ENCODE measurements at places on chromosomes 7 and 10.
A peak's percentile ranks its signal among the peaks of the same experiment; 100 is the strongest.

DNA sequence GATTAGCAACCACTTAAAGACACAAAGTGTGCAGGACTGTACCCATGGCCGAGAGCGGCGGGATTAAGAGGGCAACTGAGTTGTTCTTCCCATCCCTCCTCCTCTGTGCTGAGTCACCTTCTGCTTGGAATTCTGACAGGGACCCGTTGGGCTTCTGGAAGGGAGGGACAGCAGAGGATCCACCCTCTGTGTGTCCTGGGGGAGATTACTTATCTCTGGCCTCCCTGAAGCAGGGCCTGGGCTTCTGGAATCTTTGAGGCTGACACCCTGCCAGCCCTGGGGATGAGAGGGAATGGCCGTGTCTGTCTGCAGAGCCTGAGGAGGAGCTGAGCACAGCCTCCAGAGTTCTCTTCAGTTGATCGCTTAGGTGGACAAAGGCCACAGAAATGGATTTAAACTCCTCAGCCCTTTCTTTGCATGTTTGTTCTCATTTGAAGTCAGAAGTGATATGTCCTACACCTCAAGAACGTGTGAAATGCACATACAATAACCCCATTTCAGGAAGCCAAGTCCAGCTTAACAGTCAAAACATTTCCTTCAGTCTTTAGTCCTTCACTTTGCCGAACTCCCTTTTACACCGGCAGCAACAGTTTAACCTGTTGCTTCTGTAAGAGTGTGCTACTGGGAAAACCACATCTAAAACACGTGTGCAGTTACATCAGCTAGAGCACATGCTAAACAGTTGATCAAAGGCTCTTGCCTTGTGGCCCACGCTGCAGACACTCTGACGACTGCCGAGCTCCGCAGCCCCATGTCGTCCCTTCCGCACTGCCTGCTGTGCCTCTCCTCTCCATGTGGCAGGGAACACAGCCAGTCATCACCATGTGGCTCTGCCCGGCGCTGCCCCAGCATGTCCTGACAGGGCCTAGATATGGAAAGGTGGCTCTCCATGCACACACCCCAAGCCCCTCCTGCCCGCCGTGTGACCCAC, 55.7 kb downstream of the IKZF1 start:
- DNase-seq: peak; percentile 66

- DNase-seq: no peak
Measured at GRCh38 chr10:122656741-122657140, 42.9 kb downstream of the C10orf120 start.

GRCh38 chr10:3784510-3785250, at the start of gene KLF6:
Gene KLF6, minus strand, starts transcription at chr10:3785209. Its CDS starts 195 bp downstream, at chr10:3785014.
- no peak for DNase-seq

DNA sequence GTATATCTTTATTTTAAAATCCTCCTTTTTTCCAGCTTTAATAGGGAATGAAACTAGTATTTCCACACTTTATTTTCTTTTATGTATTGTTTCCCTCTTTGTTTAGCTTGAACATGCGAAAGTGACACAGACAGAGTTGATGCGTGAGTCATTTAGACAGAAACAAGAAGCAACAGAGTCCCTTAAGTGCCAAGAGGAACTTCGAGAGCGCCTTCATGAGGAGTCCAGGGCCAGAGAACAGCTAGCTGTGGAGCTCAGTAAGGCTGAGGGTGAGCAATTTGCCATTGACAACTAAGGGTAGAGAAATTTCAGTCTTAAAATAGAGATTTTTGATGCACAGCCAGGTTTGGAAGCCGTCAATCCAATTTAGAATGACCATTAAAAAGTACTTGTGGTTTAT, 73.1 kb downstream of the CYP51A1 start:
- DNase-seq: no peak

DNA sequence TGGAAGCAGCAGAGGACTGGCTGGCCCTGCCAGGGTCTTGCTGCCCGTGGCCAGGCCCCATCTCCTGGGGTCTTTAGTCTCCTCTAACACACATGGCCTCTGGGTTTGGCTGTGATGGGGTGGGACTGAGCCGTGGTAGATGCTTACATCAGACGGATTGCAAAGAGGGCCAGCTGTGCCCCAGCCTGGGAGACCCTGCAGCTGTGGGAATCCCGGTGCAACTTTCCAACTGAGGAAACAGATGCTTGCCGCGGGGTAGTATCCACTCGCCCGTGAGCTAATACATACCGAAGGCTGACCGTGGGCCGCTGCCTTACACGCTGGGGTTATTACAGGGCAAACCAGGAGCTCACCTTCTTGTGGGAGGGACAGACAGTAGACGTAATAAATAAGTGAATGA, 24.1 kb upstream of the SH2B2 start:
- DNase-seq: no peak

GRCh38 chr7:117171106-117171505, 151.8 kb downstream of the WNT2 start:
- no peak for DNase-seq

DNA sequence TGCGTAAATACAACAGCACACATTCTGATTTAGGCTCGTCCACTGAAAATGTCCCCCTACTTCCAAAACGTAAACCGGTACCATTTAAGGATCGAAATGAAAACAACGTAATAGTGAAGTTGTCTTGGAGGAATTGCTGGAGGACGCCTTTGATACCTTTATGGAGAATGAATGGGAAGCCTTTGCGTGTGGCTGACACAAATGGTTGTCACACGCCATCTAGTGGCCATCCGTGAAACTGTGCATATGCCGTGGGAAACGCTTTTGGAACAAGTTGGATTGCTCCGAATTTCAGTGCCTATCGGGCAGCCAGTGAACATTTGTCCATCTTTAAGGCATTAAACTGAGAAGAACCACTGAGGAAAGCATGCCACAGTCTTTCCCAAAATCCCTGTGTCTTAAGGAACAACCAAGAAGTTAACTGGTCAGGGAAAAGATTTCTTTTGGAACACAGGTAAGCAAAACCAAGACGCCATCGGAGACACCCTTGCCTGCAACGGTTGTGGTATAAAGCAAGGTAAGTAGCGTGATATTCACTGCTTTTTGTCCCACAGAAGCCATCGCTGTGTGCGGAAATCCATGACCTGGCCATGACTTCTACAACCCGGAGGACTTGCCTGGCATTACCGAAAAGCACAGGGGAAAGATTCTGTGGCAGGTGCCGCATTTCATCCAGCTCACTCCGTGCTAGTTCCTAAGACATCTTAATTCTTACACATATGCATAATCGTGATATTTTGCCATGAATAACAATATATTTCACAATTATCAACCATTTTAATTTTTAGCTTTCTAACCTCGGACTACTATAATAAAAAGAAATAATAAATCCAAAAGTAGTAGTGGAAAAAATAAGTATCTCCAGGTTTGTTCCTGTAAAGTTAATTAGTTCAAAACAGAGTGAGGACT, 100.6 kb downstream of the FAM204A start:
- peak; percentile 42 for DNase-seq

DNA sequence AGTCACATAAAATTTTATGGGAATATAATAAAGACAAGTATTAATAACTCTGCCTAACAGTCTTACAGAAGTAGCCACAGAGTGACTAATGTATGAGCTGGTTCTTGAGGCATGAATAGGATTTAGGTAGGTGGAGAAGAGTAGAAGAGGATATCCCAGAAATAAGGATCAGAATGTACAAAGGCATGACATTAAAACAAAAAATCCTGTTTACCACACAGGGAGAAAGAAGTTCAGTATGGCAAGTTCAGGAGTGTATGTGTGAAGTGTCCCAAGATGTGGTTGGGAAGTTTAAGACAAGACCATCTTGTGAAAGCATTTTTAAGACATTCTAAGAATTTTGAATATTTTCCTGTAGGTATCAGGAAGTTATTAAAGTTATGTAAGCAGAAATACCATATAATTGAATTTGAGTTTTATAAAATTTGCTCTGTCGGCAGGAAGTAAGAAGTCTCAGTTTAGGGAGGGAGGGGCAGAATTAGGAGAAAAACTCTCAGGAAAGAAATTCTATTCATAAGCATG, 64.7 kb upstream of the CAV2 start:
- DNase-seq: no peak

- DNase-seq: no peak
Measured at GRCh38 chr10:69878038-69878437, 76.3 kb downstream of the COL13A1 start.

GRCh38 chr10:52895059-52895458, 122.5 kb upstream of the MBL2 start:
- DNase-seq: no peak

DNA sequence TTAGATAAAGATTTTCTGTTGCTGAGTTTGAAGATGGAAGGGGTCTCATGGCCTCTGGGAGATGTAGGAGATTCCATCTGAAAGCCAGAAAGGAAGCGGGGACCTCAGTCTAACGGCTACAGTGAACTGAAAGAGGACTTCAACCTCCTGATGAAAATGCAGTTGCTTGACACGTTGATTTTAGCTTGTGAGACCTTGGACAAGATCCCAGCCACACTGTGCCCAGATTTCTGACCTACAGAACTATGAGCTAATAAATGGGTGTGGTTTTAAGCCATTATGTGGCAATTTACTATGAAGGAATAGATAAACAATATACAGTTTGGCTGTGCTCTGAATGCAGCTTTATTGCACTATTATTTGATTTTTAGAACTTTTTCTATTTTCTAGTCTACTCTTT, 342.3 kb upstream of the SEMA3D start:
- DNase-seq: no peak

GRCh38 chr10:113849946-113850345, 3.9 kb downstream of the DCLRE1A start:
- DNase-seq: no peak

- DNase-seq: no peak
Measured at GRCh38 chr7:69674701-69675182, 76.5 kb downstream of the AUTS2 start.

DNA sequence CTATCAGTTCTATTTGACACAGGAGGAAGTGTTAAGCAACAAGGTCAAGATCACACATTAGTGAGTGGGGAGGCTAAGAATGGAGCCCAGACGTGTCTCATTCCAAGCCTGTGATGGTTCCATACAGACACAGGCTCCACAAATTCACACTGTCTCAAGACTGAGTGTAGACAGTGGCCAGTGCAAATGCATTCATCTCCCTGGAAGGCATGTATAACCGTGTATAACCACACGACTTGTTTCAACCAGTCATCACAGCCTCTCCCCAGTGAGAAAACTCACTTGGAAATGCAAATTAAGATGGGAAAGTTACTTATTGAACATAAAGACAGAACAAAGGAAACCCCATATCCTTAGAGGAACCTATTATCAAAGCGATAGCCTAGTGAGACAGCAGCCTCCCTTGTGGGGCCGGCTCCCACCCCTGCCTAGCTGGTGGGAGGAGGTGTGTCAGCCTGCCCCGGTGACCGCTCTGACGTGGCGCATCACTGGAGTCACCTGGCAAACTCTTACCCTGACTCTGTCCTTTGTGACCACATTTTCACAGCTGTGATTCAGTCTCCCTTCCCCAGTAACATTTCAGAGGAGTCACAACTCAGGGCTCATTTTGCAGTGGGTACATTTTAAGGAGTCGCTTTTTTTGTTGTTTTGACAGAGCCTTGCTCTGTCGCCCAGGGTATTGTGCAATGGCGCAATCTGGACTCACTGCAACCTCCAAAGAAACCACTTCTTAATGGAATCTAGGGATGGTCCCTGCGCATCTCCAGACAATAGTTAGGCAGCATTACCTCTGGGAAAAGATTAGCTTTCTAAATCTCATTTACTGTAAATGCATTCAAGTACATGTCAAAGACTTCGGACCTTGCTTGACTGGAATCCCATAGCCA, 126.6 kb upstream of the PARD3 start:
- DNase-seq: no peak

- no peak for DNase-seq
Measured at GRCh38 chr10:121608469-121609190, 10.4 kb upstream of the FGFR2 start.

GRCh38 chr7:4247106-4247876, 434.8 kb upstream of the FOXK1 start:
- no peak for DNase-seq

GRCh38 chr10:94432443-94432842, 30.1 kb downstream of the TBC1D12 start:
- no peak for DNase-seq

GRCh38 chr10:58152673-58153263, 114.9 kb downstream of the IPMK start:
- DNase-seq: peak; percentile 2

- no peak for DNase-seq
Measured at GRCh38 chr7:47505312-47506007, 76.5 kb downstream of the TNS3 start.

GRCh38 chr7:138328215-138328614, 131.8 kb upstream of the TRIM24 start:
- DNase-seq: no peak

DNA sequence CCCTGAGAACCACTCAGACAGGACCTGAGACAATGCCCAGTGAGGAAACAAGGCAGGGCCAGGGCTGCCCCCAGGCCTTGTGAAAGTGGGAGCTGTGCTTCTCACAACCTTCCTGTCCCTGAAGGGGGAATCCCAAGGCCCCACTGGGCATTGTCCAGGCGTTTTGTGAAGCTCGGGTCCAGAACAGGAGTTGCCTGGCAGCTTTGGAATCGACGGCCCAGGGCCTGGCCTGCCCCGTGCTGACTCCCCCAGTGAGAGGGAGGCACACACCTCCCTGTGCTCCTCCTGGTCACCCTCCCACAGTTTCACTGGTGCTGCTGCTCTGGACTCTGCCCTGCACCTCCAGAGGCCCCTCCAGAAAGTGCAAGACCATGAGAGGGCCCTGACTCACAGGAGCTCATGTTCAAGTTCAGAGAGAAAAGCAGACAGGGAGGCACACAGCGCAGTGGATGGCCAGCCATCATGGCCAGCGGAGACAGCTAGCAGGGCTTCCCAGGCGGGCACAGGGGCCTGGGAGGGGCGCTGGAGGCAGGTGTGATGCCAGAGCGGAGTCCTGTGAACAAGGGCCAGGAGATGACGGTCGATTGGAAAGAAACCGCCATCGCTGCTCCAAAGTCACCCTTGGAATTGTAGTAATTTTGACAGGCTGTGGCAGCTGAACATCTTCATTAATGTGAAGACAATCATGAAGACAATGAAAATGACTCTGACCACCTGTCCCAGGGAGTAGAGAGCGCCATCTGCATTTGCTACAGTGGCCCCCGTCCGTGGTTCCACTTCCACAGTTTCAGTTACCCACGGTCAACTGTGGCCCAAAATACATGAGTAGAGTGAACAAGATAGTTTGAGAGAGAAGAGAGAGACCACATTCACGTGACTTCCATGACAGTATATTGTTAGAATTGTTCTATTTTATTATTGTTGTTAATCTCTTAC, 103.7 kb downstream of the MKI67 start:
- no peak for DNase-seq

DNA sequence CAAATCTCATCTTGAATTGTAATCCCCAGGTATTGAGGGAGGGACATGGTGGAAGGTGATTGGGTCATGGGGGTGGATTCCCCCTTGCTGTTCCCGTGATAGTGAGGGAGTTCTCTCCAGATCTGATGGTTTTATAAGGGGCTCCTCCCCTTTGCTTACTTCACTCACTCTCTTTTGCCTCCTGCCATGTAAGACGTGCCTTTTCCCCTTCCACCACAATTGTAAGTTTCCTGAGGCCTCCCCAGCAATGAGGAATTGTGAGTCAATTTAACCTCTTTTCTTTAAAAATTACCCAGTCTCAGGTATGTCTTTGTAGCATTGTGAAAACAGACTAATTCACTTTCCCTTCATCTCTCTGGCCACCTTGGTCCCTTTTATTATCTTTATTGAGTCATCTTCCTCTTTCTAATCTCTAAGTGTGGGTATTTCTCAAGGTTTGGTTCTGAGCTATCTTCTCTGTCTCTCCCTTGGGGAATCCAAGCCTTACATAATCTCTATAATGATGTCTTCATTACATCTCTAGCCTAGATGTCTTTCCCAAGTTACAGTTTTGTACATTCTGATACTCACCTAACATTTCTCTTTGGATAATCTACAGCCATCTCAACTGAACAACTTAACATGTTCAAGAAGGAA, 99.1 kb upstream of the JCAD start:
- DNase-seq: no peak

GRCh38 chr7:3146571-3147226, 103.0 kb upstream of the CARD11 start:
- DNase-seq: no peak

All from activated gamma-delta T cell treated with anti-CD3 and anti-CD28 coated beads, Interleukin-2, amount 50 U/mL, for 16 hours (primary cell).